ENCODE measurements at places on chromosomes 6 and 20. TPM values are rescaled to one million over a fixed set of nuclear protein-coding genes. Genes with fewer than 3 reads are reported as not detected.

DNA sequence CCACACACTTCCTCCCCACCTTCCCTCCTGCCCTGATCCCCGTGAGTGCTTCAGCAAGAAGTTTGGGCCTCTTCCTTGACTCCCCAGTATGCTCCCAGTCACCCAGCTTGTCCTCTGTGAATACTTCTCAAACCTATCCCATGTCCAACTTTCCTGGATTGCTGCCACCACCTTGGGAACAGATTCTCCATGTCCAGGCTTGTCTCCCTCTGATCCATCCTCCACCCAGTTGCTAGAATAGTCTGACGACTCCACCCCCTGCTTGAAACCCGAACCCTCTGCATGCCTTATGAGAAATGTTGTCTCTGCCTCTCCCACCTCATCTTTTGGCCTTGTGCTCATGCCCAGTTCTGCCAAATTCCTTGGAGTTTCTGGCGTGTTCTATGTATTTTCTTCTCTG is 108.0 kb downstream of the PPP1R14C start:
- DNase-seq: peak; percentile 46

- no peak for DNase-seq
These were observed 132.5 kb downstream of the EPM2A start for GRCh38 chr6:145602726-145603326.

GRCh38 chr6:55136916-55137315 is 37.4 kb upstream of the HCRTR2 start:
- DNase-seq: no peak

- DNase-seq: peak; percentile 42
These were observed 16.4 kb downstream of the TRMT6 start for GRCh38 chr20:5933802-5934436.

GRCh38 chr6:56724455-56724854 is 81.8 kb upstream of the DST start:
- no peak for DNase-seq

DNA sequence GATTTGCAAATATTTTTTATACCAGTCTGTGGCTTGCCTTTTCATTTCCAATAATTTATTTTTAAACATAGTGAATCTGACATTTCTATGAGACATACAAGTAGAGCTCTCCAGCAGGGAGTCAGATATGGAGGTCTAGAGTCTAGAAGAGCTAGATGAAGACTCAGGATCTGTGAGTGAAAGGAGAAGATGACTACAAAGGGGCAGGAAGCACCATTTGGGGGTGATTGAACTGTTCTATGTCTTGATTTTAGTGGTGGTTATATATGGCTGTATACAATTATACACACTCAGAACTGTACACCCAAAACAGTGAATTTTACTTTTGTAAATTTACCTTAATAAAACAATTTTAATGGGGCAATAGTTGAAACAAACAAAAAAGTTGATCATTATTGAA is 127.9 kb upstream of the BACH2 start:
- no peak for DNase-seq

DNA sequence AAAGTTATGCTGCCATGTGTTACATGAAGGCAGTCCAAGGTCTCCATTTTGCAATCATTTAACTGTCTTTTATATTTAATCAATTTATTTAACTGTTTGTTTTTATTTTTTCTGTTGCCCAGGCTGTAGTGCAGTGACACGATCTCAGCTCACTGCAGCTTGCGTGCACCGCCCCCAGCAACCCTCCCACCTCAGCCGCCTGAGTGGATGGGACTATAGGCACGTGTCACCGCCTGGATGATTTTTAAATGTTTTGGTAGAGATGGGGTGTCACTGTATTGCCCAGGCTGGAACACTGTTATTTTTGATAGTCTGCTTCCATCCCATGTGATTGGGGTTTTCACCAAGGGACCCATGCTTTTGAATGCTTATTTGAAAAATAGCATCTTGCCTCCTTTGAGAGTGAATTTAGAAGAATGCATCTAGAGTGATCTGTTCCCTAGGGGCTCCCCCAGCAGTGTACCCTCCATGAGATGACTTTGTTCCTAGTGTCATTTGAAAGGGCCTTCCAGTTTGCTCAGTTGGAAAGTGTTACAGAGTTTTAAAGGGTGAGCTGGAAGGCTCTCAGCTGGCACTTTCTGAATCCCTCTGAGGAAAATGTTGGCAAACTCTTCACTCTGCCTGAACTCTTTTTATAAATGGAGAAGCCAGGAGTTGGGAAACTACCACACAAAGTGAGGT is 143.4 kb downstream of the JARID2 start:
- no peak for DNase-seq

DNA sequence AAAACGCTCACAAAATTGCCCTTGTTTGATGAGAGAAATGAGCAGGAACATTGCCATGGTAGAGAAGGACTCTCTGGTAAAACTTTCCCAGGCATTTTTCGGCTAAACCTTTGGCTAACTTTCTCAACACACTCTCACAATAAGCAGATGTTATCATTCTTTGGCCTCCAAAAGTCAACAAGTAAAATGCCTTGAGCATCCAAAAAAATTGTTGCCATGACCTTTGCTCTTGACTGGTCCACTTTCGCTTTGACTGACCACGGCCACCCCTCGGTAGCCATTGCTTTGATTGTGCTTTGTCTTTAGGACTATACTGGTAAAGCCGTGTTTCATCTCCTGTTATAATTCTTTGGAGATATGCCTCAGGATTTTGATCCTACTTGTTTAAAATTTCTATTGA is 41.1 kb upstream of the PREP start:
- no peak for DNase-seq

DNA sequence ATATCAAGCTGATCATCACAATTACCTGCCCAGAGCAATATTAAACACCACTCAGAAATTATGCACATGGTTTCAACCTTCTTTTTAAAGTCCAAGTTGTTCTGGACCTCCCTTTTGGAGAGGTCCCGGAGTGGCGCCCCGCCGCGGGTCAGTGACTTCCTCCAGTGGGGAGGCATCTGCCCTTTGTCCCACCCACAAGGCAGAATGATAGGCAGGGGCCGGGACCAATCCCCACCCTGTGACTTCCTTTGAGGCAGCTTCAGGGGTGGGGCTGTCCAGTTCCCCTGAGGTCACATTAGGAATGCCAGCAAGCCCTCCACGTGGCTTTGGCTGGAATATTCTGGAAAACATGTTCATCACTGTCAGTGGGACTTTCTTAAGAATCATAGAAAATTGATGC is 207.0 kb downstream of the ANKRD60 start:
- peak; percentile 89 for DNase-seq

DNA sequence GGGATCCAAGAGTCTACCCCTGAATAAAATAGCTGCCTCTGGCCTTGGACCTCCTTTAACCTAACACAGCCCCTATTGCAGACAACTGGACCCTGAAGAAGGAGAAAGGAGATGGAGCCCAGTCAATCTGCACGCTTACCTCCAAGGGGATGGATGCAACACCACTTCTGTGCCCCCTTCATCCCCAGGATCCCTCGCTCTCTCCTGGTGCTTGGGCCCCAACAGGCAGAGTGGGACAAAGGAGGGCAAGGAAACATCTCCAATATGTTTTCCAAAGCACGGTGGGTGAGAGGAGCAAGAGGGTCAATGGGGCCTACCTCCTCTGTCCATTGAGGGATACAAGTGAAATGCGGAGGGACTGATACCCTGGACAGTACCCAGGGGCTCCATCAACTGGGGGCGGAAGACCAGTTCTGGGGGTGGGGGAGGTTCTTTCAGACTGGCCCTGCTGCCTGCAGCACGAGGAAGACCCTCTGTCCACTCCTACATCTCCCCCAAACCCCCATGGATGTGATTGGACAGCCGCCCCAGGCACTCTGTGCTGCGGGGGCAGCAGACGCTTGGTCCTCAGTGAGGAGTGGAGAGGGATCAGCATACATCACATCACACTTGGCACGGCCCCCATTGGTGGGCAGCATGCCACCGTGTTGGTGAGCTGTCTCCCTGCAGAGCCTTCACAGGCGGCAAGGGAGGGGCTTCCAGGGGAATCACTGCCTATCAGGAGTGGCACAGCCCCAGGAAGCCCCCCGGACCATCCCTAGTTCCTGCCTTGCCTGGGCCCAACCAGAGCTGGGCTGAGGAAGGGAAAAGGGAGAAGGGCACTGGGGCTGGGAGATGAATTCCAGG is 70.6 kb downstream of the MRPL14 start:
- no peak for DNase-seq

DNA sequence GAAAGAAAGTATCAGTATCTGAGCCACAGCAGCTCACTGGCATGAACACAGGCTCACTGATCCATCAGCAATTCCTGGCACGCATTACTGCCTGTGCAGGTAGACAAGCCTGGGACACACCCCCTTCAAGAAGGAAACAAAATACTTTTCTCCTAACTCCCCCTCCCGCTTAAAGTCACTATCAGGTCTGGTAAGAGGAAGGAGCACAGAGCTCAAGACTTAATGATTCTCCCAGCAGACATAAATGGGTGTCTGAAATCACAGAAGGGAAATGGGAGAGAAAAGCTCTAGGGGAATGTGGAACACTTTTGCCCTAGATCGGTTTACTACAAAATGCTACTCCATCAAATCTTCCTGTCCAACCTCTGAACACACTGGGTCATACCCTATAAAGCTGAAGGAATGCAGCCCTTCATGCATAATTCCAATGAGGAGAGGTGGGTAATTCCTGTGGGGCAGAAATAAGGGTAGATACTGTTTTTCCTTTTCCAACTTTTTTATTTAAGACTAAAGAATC is at the start of gene ADGRF1:
ADGRF1 (minus strand) TSS at position 58 of the 517 bp plus-strand sequence. CDS start 13,271 bp downstream, outside the sequence.
- DNase-seq: no peak

GRCh38 chr6:22940581-22941290 is 371.4 kb downstream of the HDGFL1 start:
- DNase-seq: no peak

Gene DSP
- total RNA-seq: 33.9 TPM

Gene LIN28B
- 45.6 TPM for total RNA-seq

Gene CYP39A1
- not detected for total RNA-seq

Gene SULF2
- total RNA-seq: 52.0 TPM

Gene SLC52A3
- total RNA-seq: 33.8 TPM

Gene SLC22A2
- 0.42 TPM for total RNA-seq

Gene RPP40
- 13.5 TPM for total RNA-seq
